HFFc6 (cell line): ENCODE measurements at places on chromosomes 7 and 10.

GRCh38 chr10:75956624-75957023, 525.2 kb downstream of the LRMDA start:
- no peak for DNase-seq

GRCh38 chr10:11115337-11115736, 97.7 kb downstream of the CELF2 start:
- DNase-seq: no peak

DNA sequence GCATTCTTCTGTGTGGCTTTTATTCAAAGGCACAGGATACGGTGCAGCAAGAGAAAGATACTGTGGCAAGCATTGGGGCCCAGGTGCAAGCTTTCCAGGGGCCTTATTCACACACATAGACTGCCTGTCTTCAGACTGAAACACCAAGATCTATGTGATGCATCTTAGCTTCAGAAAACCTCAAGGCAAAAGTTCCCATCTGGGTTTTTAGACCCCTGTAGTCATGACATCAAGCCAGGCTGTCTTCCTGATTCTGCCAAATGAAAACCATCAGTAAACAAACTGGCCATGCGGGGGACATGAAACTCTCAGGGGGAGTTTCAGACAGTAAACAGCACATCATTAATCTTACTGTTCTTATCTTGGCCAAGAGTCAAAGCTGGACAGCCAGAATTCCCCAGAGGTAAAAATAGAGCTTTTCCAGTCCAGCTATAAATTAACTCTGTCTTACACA, 9.8 kb downstream of the AGBL3 start:
- DNase-seq: no peak

DNA sequence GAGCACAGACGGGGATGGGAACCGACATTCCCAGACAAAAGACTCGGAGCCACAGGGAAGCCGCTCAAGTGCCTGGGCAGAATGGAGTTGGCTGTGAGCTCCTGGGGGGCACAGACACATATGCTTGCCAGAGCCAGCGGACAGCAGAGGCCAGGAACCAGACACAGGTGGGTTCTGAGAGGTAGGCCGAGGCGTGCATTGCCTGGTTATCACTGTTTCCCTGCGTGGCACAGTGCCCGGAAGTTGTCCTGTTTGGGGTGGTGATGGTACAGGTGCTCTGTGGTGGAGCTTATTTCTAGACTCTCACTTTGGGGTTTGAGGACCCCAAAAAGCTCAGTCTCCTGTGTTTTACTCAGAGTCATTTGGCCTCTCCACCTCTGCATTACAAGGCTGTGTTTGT, 2.5 kb downstream of the PALD1 start:
- no peak for DNase-seq

- no peak for DNase-seq
Observed at GRCh38 chr7:46848311-46848710, 733.6 kb downstream of the TNS3 start.

DNA sequence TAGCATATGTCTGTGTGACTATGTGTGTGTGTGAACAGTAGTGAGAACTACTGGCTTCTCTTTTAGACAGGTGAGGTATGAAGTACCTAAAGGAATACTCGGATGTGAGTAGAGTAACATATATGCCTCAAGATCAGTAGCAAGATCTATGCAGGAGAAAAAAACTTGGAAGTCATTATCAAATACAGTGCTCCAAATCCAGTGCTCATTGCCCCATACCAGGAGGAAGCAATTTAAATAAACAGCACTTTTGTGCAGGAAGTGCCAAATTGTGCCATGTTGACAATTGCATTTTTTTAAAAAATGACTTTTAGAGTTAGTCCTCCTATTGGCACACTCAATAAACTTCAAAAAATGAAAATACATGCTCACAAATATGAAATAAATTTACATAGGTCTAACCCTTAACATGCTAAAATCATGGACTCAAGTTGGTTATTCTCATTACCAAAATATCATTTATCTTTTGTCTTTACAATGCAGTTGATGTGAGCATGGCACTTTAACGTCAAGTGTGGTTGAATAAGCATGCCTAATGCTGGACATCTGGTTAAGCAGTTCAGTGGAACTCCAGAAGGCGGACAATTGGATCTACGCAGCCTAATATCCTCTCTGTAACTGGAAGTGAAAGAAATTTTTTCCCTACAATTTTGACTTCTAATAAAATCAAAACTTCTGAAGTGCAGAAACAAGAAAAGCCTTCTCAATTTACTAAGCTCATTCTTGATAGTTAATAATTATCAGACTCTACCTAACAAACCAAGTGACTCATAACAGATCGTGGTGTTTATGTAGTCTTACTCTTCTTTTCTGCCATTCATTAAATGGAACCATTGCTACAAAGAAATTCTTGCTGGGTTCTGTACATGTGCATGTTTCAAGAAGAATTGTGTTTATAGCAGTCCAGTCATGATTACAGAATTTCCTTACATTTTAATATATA, 195.2 kb downstream of the MDFIC start:
- DNase-seq: no peak

- DNase-seq: peak; percentile 49
Observed at GRCh38 chr7:151062399-151063211, 3.2 kb downstream of the SLC4A2 start.

DNA sequence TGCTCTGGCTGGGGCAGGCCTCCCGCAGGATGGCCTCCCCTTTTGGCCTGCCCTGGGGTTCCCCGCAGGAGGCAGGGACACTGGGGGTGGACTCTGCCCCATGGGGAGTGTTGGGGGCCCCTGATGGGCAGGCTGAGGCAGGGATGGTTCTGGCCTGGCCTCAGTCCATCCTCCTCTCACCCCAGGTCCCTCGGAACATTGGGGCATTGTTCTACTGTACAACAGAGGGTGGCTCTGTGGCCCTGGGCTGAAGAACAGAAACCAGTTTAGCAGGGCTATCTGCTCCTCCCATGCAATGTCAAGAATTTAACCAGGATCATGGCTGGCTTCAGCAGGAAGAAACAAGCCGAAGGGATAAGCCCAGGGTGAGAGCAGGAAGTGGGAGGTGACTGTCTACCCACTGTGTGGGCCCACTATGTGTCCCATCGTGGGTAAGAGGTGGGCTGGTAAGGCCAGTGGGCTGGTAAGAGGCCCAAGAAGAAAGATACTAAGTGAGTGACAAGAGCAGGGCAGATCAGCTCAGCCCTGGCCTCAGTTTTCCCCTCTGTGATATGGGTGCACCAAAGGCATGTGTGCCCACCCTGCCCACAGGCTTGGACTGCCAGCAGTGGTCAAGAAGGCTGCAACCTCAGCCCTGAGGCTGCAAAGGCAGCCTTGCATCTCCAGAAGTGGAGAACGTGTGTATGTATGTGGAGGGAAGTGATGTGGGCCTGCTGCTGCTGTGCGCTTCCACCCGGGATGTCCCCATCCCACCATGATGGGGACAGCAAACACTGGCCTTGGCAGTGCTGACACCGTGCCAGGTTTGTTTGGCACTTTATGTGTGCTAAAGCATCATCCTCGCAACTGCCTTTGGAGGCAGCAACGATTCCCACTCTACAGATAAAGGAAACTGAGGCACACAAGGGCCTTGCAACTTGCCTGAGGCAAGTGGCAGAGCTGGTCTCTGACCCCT, 138.9 kb downstream of the SH3PXD2A start:
- no peak for DNase-seq

GRCh38 chr7:152537639-152538038, 101.8 kb upstream of the KMT2C start:
- no peak for DNase-seq

GRCh38 chr10:88122145-88122544, 258.7 kb downstream of the PTEN start:
- no peak for DNase-seq

DNA sequence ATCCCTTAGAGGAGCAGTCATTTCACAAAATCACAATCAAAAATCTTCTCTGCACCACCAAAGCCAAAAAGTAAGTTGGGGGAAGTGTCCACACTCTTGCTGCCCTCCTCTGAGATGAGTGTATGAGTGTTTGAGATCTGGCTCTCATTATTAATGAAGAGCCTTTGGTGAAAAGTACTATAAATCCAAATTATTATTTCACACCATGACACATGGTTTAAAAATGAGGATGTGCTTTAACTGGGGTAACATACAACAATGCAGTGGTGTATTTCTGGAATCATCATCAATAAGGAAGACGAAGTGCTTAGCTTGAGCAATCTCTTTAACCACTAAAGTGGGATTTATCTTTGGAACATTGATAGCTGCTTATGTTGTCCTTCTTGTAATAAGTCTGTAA, 114.2 kb upstream of the ADAM12 start:
- no peak for DNase-seq

DNA sequence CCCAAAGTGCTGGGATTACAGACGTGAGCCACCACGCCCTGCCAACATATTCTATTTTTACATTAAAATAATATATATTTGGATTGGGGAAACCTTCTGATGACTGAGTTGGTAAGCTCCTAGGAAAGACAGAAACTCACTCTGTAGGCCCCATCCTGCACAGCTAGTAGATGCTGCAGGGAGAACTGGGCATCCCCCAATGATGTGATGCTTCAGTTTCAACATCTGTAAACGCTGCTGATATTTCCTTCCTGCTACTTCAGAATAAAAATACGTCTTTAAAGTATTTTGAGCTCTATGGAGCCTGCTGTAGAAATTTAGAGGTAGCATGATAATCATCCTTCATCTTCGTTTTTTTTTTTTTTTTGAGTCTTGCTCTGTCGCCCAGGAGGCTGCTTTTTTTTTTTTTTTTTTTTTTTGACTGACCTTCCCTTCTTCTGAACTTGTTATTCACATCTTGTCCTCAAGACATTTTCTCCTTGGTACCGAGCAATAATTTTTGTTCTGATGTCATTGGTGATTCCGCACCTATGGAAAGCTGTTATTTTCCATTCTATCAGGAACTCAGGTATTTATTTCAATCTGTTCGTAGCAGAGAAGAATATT, 21.8 kb upstream of the INPP5F start:
- DNase-seq: no peak

- DNase-seq: peak; percentile 35
Observed at GRCh38 chr7:108211382-108212201, 81.4 kb upstream of the LAMB4 start.

- no peak for DNase-seq
Observed at GRCh38 chr7:1220977-1221745, 11.5 kb upstream of the UNCX start.

GRCh38 chr10:46225597-46225996, 61.2 kb upstream of the ANTXRL start:
- no peak for DNase-seq

DNA sequence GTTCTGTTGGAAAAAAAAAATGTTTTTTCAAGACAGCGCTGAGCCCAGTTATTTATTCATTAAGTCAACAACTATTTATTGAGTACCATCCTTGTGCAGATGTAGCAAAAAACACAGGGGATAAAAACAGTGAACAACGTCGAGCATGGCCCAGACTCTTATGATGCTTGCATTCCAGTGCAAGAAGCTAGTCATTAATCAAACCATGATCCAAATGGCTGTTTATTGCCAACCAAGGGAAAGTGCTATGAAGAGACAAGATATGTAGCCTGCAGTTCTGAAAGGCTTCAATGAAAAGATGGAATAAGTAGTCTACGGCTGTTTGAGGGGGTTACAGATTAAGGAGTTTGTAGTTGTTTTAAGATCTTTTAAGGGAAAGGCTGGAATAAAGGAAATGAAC, 262.3 kb downstream of the NEBL start:
- no peak for DNase-seq

DNA sequence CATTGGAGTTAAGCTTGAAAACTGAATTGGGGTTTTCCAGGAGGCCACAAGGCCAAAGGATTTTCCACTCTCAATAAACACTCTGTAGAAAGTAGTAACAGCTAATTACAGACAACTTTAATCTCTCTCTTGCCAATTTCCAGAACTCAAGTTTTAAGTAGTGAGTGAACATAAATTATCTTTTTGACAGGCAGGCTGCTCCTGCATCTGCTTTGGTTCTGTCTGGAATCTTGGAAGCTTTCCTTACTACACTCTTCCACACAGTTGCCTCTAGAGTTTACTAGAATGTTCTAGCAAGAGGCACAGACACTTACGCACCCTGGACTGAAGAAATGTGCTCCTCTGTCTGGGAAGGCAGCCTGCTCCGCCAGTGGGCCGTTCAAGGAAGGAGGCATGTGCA, 90.5 kb upstream of the WAC start:
- no peak for DNase-seq

DNA sequence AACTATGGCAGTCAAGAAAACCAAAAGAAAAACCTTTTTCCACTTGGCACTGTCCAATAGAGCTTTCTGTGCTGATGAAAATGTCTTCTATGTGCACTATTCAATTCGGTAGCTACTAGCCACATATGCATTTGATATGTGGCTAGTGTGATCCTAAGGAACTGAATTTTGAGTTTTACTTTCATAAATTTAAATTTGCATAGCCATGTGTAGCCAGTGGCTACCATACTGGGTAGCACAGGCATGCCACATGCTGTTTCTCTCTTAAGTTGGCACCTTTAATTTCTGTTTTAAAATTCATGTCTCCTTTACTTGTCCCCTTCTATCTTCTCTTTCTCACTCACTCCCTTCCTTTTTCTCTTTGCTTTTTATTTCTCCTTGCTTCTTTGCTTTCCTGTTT, 455.7 kb downstream of the AUTS2 start:
- DNase-seq: no peak

GRCh38 chr10:131485732-131486131, 174.2 kb upstream of the TCERG1L start:
- no peak for DNase-seq

DNA sequence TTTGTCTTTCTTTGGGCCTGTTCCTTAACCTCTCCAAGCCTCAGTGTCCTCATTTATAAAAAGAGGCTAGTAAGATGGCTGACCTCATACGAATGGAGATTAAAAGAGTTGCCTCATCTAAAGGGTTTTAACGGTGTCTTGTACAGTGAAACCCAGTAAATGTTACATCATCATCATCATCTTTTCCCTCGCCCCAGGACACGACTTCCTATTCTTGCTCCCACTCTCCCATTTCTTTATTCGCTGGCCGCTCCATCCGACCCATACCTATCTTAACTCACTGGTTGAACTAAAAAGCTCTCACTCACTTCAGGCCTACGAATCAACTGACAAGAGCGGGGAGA, 554 bp downstream of the FRA10AC1 start:
- DNase-seq: peak; percentile 24

DNA sequence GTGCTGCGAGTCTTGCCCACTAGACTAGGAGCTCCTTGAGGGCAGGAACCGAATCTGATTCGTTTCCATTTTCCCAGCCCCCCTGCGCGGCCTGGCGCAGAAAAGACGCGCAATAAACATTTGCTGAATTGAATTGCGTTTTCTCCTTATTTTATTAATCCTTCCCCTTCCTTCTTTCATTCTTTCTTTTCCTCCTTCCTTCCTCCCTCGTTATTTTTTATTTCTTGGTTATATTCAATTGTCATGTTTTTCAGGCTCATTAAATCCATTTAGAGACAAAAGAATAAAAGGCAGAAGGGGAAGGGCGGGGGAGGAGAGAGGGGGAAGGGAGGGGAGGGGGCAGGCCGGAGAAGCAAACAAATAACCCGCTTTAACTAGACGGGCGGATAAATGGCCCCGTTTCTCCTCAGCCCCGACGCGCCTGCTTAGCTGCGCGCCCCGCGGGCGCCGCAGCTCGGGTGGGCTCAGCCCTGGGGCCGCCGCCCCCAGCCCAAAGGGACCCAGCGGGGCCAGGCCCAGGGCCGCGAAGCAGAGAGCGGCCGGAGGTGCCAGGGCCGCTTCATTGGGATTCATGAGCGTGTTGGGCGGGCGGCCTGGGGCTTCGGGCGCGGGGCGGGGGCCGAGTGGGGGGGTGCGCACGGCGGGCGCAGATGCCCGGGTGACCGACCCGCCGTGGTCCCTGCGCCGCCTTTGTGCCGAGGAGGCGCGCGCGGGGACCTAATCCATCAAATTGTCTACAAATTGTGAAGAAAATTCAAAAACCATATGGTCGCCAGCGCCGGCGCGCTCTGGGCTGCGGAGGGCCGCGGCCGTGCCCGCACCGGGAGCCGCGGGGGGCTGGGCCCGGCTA, 5.0 kb downstream of the LBX1 start:
- no peak for DNase-seq

- no peak for DNase-seq
Observed at GRCh38 chr7:123209786-123210185, 10.0 kb upstream of the SLC13A1 start.
